ENCODE measurements at places on chromosomes 7 and 10.

DNA sequence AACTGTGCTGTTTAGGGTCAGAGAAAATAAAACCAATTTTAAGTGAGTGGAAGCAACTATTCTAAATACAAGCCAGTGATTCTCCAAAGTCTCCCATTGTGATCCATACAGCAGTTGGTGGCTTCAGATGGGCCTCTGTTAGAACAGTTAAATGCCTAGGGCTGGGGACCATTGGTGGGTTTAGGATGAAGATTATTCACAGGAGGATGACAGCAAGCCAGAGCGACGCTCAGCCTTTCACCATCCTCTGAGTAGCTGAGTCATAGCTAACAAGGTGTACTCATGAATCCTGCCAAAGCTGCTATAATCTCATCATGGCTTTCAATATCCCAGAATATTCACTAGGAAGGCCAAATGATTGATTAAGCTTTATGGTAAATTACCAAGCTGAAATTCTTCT, 39.6 kb downstream of the STARD3NL start:
- no peak for DNase-seq

- DNase-seq = no peak
These were observed 203.7 kb downstream of the EBF3 start for GRCh38 chr10:129760416-129760815.

DNA sequence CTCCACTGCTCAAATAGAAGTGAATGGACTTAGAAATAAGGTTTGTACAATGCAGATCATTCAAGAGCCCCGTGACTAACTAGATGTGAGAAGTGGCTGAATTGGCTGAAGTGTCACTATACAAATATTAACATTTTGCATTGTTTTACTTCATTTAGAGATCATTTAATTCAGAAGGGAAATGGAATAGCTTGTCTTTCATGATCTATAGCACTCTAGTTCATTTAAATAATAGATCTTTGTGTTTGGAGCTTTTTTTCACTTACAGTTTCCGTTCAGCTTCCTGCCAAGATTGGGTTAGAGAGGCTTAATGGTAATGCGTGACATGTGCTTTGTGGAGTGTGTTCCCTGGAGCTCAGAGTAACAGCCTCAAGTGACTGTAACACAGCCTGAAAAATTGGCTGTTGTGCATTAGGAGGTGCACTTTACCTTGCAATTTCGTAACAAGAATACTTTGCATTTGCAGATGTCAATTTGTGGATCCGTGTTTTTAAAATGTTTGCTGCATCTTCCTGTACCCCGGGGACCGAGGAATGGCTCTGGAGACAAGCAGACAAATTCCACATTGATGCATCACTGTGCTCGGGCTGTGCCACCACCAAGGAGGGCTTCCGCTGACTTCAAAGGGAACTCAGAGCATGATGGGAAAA, 170.3 kb downstream of the NRP1 start:
- DNase-seq = no peak

- DNase-seq = no peak
These were observed 36.9 kb upstream of the PTF1A start for GRCh38 chr10:23155169-23155568.

DNA sequence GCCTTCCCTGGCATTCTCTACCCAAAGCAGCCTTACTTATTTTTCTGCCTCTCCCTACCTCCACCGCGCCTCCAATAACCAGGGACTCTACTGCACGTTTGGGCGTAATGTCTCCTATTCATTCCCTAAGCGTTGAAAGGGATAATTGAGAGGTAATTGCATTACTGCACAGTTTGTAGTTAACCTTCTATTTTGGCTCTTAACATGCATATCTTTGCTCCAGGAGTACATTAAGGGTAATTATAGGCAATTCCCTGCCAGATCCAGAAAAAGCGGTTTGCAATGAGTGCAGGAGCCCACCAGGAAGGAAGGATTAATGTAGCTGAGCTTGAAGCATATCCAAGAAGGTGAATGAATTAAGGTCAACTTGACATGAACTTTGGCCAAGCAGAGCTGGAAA, 558.4 kb downstream of the TYW1 start:
- DNase-seq = no peak

DNA sequence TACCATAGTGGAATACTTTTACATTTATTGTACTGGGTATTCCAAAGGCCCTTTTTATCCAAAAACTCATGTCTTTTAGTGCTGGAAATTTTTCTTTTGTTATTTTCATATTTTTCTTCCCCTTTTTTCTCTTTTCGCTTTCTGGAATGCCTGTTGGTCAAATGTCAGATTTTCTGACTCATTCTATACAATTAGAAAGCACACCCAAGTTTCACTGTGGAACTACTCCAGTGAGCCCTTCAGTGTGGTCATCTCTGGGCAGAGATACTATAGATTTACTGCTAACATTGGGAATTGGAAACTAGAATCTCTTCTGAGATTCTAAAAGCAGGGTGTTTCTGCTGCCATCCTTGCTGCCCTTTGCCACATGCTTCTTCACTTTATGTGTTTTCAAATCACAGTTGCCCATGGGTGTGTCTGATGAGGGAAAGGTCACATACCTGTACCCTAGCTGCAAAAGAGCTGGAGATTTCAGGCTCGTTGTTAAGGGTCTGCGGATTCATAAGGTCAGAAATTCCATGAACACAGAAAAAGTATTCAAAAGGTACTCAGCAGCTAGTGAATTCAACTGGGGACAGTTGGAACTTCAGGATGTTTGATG, 5.6 kb upstream of the WASL start:
- no peak for DNase-seq

GRCh38 chr10:50625649-50626132, 1.9 kb upstream of the SGMS1 start:
- no peak for DNase-seq

DNA sequence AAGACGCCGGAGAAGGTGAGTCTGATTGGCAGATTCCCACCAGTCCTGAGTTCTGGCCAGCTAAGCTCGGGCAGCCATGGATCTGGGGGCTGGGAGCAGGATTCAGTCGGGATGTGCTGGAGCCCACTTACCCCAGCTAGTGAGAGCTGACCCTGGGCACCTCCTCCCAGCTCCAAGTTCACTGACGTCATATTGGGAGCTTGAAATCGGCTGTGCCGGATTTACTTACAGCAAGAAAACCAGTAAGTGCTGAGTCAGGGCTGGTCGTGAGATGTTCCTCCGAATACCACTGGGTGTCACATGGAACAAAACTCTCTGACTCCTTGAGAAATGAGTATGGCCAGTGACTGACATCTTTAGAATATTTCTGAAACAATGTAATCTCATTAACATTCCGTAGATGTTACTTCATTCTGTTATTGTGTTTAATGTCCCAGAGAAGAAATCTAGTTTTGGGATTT, 621.2 kb downstream of the SDK1 start:
- DNase-seq = no peak

GRCh38 chr10:4568731-4569130, 257.3 kb upstream of the AKR1E2 start:
- DNase-seq = no peak

DNA sequence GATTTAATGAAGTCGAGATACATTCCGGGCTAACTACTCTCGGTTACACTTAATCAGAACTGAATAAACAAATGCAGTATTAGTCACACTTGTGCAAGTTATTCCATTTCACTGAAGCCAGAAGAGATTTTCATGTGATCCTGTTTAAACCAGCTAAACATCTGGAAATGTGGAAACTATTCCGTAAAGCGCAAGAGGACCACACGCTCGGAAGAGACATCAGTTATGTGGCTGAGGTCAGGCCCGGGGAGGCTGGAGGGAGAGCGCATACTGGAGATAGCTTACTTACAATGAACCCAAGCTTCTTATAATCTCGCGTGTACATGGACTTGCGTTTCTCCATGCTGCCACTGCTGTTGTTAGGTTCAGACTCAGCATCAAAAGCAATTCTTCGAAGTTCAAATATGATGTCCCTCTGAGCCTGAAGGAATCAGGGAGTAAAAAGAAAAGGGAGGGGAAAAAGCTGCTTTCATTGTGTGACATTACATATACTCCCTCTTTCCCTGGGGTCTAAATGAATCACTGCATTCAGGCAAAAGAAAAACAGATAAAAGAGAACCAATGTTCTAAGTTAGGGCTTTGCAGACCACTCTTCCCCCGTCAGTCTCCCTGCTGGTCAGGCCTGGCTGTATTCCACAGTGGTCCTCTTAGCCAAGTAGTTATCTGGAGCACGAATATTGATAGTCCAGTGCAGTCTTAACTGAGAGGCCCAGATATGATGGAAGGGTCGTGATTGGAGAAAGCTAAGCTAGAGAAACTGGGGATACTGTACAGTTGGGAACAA, 237.4 kb downstream of the ELMO1 start:
- no peak for DNase-seq

- peak; percentile 40 for DNase-seq
These were observed 7.9 kb downstream of the ZNF22 start for GRCh38 chr10:45008524-45009161.

DNA sequence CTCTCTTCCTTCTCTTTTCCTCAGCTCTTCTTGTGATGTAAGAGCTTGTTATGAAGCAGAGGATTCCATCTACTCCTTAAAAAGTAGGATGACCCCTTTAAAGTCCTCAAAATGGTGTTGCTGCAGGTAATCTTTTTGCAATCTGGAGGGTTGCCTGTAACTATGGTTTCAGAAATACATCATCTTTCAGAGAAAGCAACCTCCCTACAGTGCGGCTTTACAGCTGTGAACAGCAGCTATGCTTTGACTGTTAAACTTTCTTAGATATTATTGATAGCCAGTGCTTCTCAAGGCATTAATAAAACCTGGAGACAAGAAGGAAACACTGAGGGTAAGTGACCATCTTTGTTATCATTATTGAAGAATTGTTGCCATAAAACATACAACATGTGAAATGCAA, 86.6 kb upstream of the MDFIC start:
- no peak for DNase-seq

DNA sequence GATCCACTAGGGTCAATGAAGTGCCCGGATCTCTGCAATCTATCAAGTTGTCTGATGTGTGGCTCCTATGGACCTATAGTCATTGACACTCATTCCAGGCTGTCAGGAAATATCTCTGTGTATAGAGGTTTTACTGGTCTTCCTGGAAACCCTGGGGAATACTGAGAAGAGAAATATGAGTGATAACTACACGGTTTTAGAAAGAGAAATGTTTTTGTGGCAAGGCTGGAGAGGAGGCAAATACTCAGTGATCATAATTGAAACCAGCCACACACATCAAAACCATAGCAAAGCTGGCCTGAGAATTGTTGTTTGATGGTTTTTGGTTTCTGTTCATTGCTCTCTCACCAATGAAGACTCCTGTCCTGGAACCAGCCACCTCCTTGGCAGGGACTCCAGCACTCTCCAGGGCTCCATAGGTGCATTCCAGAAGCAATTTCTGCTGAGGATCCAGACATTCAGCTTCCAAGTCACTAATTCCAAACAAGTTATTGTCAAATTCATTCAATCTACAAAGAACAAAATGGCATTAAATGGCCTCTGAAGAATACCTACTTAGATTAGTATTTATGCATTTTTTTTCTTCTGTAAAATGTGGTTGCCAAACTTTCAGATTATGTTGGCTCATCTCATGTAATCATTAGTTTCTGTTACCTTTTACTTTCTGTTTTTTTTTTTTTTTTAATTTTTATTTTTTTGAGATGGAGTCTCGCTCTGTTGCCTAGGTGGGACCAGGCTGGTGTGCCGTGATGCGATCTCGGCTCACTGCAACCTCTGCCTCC, 108.6 kb upstream of the ABI1 start:
- no peak for DNase-seq

- no peak for DNase-seq
These were observed 97.2 kb downstream of the SLC25A13 start for GRCh38 chr7:96224685-96225084.

GRCh38 chr10:61844116-61844822, 57.2 kb upstream of the ARID5B start:
- no peak for DNase-seq

- DNase-seq = no peak
These were observed 65.1 kb upstream of the BET1 start for GRCh38 chr7:94069162-94069739.

- DNase-seq = no peak
These were observed 225.0 kb upstream of the ZNF32 start for GRCh38 chr10:43873717-43874116.

DNA sequence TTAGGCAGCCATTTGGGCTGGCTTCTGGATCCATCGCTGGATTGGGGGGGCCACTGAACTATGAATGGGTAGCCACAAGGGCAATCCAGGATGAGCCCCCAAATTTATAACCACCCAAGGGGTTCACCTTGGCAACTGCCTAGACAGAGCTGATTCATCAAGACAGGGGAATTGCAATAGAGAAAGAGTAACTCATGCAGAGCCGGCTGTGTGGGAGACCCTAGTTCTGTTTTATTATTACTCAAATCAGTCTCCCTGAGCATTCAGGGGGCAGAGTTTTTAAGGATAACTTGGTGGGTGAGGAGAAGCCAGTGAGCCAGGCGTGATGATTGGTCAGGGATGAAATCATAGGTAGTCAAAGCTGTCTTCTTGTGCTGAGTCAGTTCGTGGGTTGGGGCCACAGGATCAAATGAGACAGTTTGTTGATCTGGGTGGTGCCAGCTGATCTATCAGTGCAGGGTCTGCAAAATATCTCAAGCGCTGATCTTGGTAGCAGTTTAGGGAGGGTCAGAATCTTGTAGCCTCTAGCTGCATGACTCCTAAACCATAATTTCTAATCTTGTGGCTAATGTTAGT, 57.9 kb downstream of the DNAJB9 start:
- no peak for DNase-seq

- no peak for DNase-seq
These were observed 2.3 kb upstream of the COL1A2 start for GRCh38 chr7:94392393-94392786.

GRCh38 chr7:78124216-78124615, 325.6 kb downstream of the PHTF2 start:
- no peak for DNase-seq

DNA sequence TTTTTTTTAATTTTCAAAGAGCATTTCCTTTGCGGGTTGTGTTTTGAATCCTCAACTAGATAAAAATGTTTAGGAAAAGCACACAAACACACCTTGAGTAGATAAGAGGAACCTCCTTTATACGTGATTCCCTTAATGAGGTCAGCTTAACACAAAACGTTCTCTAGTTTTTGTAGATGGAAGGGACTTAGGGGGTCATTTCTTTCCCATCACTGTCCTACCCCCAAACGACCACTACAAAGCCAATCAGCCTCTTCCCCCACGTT, 1.2 kb downstream of the SUV39H2 start:
- DNase-seq = no peak

DNA sequence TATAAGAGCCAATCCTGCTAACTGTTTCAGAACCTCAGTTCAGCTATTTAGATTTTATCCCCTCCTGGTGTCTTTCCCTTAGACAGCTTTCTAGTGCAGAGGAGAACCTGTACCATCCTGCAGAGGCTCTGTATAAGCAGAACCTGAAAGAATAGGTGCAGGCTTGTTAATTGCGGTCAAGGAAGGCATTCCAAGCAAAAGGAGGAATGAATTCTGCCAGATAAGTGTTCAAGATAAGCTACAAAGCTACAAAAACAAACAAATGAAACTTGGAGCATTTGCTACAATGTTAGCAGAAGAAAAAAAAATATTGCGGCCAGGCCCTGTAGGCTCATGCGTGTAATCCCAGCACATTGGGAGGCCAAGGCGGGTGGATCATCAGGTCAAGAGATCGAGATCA, 32.6 kb upstream of the AGMO start:
- DNase-seq = no peak

- no peak for DNase-seq
These were observed 50.4 kb downstream of the LHPP start for GRCh38 chr10:124512040-124512428.

- no peak for DNase-seq
These were observed 99.4 kb downstream of the WDFY4 start for GRCh38 chr10:48784031-48784430.

Data from effector memory CD8-positive, alpha-beta T cell (primary cell).